Thyroid gland (tissue), 4 donors: ENCODE measurements at places on chromosomes 5 and 9. TPM values are rescaled to one million over a fixed set of nuclear protein-coding genes. Genes with fewer than 3 reads are reported as not detected.

PCDHB4 gene
- total RNA-seq: 3.8 TPM

DNA sequence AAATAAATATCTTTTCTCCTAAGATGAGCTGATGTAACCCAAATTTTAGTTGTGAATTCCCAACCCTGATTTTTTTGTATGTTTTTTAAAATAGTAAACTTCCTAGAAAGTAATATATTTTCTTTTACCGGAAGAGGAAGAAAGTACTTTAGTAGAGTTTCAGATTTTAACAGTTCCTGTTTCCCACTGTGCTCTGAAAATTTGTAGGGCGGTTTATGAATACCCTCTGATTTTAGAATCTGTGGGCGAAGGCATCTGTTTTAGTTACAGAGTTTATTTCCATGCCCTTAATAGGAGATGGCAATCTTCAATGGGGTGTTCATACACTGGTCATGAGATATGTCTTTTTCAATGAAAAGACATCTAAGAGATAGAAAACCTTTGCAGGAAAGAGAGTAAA, 3.7 kb upstream of the HOMER1 start:
- DNase-seq: no peak

GRCh38 chr5:14944996-14945395, 73.4 kb upstream of the ANKH start:
- DNase-seq: no peak

DNA sequence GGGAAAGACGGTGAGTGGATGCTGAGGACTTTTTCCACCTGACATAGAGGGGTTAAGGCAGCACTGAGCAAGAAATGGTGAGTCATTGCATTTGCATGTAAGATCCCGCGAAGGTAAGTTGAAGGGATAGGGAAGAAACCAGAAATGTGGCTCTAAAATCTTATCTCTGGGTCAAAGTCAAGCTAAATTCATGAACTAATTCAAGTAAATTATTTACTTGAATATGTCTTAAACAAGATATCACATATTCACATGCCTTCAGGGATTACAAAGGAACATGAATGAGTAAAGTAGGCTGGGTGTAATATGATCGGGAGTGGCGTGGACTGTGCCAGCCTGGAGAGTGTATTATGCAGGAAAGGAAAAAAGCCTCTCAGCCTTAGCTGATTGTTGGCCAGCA, 74.4 kb upstream of the EQTN start:
- DNase-seq: no peak

DNA sequence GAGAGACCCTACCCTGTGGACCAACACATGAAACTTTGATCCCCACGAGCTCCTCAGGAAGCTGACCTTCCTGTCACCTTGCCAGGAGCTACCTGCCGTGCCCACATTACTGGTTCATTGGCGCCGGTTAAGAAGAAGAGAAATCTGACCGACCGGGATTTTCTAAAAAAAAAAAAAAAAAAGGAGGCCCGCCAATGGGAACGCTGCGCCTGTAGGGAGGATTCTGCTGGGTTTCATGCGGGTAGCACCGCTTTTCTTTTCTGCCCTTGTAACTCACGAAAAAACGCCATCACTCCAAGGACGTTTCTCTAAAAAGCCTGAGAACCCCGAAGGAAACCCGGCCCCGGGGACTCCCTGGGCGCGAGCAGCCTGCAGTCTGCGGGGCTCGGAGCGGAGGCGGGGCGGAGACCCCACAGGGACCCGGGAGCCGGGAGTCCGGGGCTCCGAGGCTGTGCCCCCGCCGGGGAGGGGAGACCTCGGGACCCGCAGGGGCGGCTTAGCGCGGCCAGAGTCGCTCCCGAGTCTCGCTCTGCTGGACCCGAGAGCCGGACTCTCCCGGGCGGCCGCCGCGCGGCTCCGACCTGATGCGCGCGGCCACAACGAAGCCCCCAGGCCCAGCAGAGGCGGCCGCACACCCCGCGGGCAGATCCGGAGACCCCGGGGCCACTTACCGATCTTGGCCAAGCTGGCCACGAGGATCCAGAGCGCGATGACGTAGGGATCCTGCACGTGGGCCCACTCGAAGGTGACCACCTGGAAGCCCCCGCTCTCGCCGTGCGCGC, 617 bp downstream of the SLC9A3 start:
- peak; percentile 34 for DNase-seq

- no peak for DNase-seq
Measured at GRCh38 chr5:100772548-100772947, 130.5 kb downstream of the ST8SIA4 start.

GRCh38 chr5:151026088-151026487, 5.7 kb downstream of the GPX3 start:
- DNase-seq: no peak

DNA sequence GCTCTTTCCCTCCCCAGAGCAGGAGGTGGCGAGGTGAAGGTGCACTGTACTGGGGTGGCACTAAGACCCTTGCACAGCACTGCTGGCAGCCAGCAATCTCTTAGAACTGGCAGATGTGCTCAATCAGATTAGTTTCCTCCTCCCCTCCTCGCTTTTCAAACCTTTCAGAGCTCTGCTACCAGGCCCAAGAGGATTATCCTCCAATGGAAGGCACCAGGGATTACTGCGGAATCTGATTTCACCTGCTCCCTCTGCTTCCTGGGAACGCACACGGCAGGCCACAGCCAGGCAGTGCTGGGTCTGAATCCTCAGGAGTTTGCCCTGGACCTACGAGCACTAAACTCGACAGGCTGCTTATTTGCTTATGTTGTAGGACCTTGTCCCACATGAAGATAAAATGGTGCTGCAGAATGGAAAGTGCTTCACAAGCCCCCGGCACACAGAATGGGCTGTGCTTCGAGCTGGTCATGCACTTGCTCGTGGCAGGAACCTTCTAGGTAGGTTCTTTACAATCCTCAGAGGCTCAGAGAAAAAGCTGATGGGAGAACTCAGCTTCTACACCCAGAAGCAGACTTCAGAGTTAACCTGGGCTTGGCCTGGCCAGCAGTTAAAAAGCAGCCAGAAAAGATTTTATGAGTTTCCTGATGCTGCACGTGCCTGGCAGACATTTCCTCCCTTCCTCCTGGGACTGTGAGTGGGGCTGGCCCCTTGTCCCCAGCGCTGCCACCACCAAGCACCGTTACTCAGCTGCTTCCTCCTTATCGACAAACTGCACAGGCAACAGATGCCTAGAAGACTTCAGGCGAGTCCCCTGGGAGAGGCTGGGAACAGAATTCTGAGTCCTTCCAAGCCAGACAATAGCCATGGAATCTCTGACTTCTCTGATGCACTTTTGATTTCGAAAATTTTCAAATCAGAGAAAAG, 33.1 kb downstream of the FABP6 start:
- DNase-seq: no peak

GRCh38 chr5:107630184-107630583, 40.6 kb downstream of the EFNA5 start:
- no peak for DNase-seq

DNA sequence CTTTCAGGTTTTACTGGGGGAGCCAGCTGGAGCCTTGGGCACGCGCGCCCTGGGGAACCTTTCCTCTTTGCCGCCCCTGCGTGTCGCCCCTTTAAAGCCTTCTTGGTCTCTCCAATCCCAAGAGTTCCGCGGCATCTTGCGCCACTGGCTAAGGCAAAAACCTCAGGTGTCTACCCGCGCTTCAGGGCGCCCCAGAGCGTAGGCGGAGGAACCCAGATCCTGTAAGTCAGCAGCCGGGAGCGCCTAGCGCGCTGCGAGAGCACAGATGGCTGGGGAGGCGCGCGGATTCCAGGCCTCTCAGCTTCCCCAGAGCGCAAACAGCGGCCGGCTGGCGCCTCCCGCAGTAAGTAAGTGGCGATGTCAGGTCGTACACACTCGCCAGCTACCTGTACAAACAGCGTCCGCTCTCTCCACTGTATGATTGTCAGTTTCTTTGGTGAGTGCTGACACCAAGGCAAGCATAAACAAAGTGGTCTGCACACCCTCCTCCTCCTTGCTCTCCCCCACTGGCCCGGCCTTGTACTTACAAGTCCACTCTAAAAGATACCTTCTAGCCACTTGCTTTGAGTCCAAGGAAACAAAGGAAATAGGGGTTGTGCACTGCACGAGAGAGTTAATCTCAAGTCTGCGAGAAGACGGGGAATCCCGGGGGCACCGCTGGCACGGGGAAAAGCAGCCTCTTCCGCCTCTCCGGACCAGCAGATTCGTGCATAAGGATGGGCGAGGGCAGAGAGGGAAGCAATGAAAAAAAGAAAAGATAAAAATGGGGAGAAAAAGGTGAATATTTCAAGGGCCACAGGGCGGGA, 2.9 kb downstream of the HTR1A start:
- no peak for DNase-seq

DNA sequence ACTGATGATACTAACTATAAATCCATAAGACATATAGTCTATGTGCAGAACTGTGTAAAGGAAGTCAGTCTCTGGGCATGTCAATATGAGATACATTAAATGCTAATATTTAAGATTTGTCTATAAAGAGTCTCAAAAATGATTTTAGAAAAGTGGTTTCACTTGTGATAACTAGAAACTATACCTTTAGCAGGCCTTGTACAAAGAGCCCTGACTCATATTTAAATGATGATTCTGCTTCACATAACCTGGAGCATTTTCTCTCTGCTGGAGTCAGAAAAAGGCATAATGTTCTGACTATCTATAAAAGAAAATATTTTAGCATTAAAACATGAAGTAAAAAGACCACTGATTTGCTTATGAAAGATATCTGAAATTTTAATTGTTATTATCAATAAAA, 15.0 kb downstream of the C9orf72 start:
- DNase-seq: no peak

GRCh38 chr5:169181814-169182213, 119.1 kb downstream of the SLIT3 start:
- no peak for DNase-seq

TICAM2 gene
- 2.0 TPM for total RNA-seq

NRARP gene
- 1.8 TPM for total RNA-seq

- DNase-seq: no peak
Measured at GRCh38 chr5:124698770-124699169, 47.7 kb downstream of the ZNF608 start.

FCN2 gene
- total RNA-seq: not detected

GRCh38 chr5:131536850-131537448, 98.1 kb downstream of the RAPGEF6 start:
- no peak for DNase-seq

DNA sequence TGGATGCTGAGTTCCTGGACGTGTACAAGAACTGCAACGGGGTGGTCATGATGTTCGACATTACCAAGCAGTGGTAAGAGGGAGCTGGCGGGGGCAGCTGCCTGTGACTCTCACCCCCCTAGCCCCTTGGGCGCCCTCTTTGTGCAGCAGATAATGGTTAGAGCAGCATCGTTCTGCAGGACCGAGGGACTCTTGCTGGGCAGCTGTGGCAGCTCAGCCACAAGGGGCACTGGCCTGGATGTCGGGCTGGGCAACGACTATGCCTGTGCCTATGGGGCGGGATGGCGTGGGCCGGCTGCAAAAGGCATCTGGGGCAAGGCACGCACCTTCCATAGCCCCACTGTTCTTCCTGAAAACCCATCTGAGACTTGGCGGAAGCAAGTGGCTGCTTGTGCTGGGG, 12.9 kb upstream of the AJM1 start:
- no peak for DNase-seq

PCDHAC1 gene
- 3.7 TPM for total RNA-seq

- no peak for DNase-seq
Measured at GRCh38 chr5:73853091-73853490, 227.1 kb downstream of the ARHGEF28 start.

SMIM33 gene
- not detected for total RNA-seq

GRCh38 chr9:120723565-120723964, 9.3 kb upstream of the MEGF9 start:
- peak; percentile 59 for DNase-seq

GRCh38 chr5:88304356-88304755, 35.7 kb upstream of the TMEM161B start:
- no peak for DNase-seq

GRCh38 chr9:98176391-98177259, 15.8 kb downstream of the CORO2A start:
- DNase-seq: no peak

SLC4A9 gene
- 0.45 TPM for total RNA-seq

DNA sequence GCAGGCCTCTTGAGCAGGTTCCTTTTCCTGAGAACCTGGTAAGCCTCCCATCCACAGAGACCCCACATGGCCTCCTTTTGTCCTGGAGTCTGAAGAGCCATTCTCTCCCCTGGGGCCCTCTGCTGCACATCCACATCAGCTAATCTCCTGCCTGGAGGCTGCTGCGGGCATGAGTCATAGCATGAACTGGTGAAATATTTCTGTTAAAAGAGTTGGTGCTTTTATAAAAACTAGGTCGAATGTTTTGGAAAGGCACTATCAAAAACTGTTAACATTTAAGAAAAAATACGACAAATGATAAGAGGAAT, 399.4 kb downstream of the CTNND2 start:
- DNase-seq: no peak

- DNase-seq: no peak
Measured at GRCh38 chr5:57675236-57675635, 192.6 kb upstream of the ACTBL2 start.

FST gene
- total RNA-seq: 3.0 TPM

GRCh38 chr9:19192202-19193028, 38.1 kb upstream of the DENND4C start:
- DNase-seq: no peak

PELO gene
- total RNA-seq: 21.2 TPM

IFNA13 gene
- not detected for total RNA-seq

RNF180 gene
- 60.3 TPM for total RNA-seq
